Stimulated activated CD8-positive, alpha-beta memory T cell treated with anti-CD3 and anti-CD28 coated beads, Interleukin-7, amount 100 ng/mL, for 1 hour (primary cell): ENCODE measurements at places on chromosomes 4 and X.

DNA sequence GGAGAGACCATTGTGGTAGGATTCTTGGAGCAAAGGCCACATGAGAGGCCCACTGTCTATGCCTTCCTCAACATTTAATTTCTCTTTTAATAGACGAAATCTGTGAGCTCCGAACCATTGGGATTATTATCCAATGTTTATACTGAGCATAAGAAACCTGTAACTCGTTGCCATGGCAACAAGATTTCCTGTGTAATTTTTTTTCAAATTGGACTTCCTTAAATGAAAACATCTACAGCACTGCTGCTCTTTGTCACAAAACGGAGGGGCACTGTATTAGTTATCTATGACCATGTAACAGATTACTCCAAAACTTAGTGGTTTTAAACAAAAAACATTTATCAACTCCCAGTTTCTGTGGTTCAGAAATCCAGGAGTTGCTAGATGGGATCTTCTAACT lies 38.7 kb downstream of the PPP1R2C start:
- DNase-seq = no peak

DNA sequence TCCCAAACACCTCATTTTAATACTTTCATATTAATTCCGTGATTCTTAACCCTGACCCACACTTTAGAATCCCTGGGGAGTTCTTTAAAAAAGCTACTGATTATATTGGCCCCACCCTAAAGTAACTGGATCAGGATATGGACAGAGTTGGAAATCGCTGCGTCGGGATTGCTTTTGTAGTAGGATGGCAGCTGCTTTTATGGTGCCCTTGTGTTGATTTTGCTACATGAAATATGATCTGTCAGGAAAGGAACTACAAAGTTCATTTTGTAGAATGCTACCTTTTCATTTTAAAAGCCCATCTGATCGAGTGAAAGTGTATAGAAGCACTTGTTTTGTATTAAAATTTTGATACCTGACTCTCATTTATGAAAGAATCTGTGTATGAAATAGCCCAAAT lies 43.6 kb downstream of the TMEM131L start:
- DNase-seq = no peak

GRCh38 chr4:25865586-25865985 lies 2.8 kb upstream of the SEL1L3 start:
- no peak for DNase-seq

GRCh38 chr4:152709675-152710438 lies 30.1 kb upstream of the TMEM154 start:
- DNase-seq = no peak

DNA sequence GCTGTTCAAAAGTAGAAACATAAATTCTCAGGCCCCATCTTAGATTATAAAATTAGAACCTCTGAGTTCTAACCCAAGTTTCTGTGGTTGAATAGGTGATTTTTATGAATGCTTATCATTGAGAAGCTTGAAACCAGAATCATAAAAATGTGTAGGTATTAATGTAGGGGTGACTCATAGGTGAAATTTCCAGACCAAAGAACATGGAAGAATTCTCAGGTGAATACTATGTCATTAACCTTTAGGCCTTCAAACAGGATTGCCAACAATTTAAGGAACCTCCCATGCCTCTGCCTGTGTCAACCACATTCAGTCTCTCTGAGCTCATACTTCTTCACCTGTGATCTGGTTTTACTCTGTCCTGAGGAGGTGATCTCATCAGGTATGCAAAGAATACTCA lies 177.8 kb downstream of the NPFFR2 start:
- DNase-seq = no peak

DNA sequence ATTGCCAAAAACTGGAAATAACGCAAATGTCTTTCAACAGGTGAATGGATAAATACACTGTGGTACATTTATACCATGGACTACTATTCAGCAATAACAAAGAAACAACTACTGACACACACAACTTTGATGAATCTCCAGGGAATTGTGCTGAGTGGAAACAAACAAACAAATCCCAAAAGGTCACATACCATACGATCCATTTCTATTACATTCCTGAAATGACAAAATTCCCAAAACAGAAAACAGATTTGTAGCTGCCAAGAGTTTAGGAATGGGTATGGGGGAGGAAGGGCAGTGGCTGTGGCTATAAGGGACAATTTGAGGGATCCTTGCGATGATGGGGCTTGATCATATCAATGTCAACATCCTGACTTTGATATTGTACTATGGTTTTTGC lies 2.5 kb downstream of the ZNF182 start:
- DNase-seq = no peak

- no peak for DNase-seq
These were observed 402.1 kb downstream of the PDGFC start for GRCh38 chr4:156569535-156569934.

DNA sequence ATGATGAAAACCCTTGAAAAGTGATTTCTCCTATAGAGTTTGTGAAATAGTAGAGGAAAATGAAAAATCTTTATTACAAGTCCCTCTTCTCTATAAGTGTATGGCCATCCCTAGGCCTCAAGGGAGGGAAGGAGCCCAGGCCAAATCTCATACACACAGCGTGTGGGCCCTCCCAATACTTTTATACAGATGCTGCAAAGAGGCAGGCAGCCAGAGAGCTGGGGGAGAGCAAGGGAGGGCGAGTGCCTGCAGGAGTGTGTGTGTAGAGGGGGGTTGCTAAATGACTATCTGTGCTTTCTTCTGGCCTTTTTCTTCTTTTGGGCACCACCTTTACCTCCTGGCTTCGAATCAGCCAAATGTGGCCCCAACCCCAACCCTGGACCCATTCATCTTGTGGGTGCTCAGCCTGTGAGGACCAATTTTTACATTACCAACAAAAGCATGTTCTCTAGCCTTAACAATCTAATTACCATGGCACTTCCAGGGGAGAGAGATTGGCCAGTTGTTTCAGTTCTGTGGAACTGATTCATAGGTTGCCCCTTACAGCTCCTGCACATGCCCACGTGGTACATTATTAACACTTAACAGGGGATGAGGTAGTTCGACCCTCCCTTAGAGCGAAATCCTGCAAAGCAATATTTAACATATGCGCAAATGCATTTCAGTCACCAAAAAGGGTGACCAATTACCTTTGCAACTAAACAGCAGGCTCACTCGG lies 2.0 kb downstream of the GPC3 start:
- no peak for DNase-seq
